Chondrocyte (in vitro differentiated cells): ENCODE measurements at places on chromosomes 13 and 19.

GRCh38 chr13:49238621-49239020 is 9.1 kb upstream of the CDADC1 start:
- H3K36me3 ChIP-seq: no peaks in the 10 kb centered on the region
- H3K27me3 ChIP-seq: no peaks in the 10 kb centered on the region

DNA sequence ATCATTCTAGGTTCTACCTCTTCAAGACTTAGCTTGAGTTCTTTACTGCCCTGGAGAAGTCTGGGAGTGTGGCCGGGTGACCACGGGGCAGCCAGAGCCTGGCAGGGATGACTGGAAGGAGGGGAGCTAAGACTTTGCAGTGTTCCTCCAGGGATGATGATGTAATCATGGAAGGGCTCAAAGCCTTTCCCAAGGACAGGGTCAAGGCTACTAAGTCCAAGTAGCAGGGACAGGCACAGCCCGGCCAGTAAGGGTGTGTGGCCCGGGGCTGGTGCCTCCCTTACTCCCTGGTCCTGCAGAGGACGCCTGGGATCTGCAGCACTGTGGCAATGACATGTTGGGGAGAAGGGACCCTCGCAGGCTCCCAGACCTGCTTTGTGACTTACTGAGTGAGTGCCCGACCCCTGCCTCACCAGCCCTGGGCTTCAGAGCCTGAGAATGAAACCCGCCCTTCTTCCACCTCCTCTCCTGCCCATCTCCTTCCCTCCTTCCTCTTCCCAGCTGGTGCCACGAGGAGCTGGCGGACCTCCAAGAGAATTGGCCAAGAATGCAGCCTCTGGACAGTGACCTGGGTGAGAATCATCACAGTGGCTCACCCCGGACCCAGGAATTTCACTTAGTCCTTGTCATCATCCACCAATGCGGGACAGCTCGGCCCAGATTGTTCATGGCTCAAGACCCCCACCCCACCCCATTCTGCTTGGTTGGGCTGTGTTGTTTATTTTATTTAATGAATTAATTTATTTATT is 15.6 kb upstream of the FBXO17 start:
- H3K4me3 ChIP-seq: no peak overlapping the region
- peaks cover 31% of the 10 kb centered on the region for H3K4me1 ChIP-seq
- no peaks in the 10 kb centered on the region for H3K36me3 ChIP-seq
- H3K27me3 ChIP-seq: no peaks in the 10 kb centered on the region
- H3K27ac ChIP-seq: no peak overlapping the region

- H3K27ac ChIP-seq: peak overlapping the region; percentile 45
- no peaks in the 10 kb centered on the region for H3K27me3 ChIP-seq
- peaks cover 18% of the 10 kb centered on the region for H3K4me1 ChIP-seq
- DNase-seq: no peak
- no peaks in the 10 kb centered on the region for H3K36me3 ChIP-seq
Measured at GRCh38 chr19:4327252-4327876, 11.3 kb downstream of the STAP2 start.

DNA sequence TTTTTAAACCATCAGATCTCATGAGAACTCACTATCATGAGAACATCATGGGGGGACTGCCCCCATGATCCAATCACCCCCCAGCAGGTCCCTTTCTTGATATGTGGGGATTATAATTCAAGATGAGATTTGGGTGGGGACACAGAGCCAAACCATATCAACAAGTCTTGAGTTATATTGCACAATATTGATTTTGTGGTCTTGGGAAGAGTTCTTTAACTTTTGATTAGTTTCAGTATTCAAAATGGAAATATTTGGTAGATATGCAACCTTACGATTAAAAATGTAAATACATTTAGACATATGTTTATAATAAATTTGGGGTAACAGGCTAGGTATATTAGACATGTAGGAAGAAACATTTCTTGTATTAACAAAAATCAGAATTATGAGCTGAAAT is 188.2 kb downstream of the GPC5 start:
- peaks cover 9% of the 10 kb centered on the region for H3K4me1 ChIP-seq
- DNase-seq: no peak
- H3K27ac ChIP-seq: no peak overlapping the region
- H3K4me3 ChIP-seq: no peak overlapping the region
- peaks cover 2% of the 10 kb centered on the region for H3K27me3 ChIP-seq
- H3K36me3 ChIP-seq: peaks cover 3% of the 10 kb centered on the region

DNA sequence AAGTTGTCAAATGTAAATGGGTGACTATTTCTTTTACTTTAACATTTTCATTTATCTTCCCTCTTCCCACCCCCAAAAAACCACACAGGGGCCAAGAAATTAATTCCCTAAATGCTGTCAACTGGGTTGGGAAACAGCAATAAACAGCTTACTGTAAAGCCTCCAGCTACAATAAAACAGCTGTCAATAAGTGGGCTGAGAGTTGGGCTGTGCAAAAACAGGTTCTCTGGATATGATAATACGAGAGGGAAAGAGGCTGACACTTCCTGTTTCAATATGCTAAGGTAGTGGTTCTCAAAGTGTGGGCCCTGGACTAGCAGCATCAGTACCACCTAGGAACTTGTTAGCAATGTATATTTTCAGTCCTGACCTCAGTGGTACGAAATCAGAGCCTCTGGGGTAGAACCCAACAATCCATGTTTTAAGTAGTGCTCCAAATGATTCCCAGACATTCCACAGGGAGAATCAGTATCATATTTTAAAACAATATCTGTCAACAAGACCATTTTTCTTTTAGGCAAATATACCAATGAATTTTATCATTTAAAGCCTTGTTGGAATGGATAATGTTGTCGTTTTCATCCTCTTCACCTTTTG is 8.4 kb downstream of the PCDH9 start:
- peaks cover 32% of the 10 kb centered on the region for H3K4me1 ChIP-seq
- H3K27ac ChIP-seq: no peak overlapping the region
- no peaks in the 10 kb centered on the region for H3K27me3 ChIP-seq

DNA sequence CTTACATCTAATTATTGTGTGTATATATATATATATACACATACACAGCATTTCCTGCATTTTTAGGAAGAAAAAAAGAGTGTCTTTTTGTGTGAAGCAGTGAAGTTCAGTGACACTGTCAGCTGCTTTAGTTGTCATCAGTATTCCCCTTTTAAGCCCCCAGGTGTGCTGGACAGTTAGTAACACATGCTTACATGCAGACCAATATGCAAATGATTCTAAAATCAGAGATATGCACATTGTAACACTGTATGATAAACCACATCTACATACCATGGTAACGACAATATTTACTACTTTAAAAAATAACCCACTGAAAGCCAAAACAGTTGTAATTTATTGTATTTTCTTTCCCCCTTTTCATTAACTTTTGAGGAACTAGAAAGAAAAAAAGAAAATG is 16.8 kb downstream of the LHFPL6 start:
- H3K4me1 ChIP-seq: peaks cover 54% of the 10 kb centered on the region
- H3K27ac ChIP-seq: no peak overlapping the region
- H3K27me3 ChIP-seq: no peaks in the 10 kb centered on the region

DNA sequence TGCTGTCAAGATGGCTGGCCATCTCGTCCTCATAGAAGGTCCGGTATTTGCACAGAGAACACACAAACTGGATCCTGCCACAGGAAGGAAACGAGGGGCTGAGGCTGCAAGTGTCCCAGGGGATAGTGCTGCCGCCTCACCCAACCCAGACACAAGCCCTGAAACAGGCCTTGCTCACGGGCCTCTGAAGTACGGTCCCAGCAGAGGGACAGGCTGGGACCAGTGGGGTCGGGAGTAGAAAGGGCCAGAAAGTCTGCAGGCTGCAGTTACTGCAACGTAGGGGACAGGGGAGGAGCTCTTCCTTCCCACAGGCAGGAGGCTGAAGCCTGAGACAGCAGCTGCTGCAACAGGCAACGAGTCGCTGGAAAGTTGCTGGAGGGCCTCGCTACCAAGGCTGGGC is 18.2 kb upstream of the AKAP8 start:
- H3K27ac ChIP-seq: no peak overlapping the region
- H3K36me3 ChIP-seq: peaks cover 38% of the 10 kb centered on the region
- H3K4me3 ChIP-seq: no peak overlapping the region
- DNase-seq: no peak

DNA sequence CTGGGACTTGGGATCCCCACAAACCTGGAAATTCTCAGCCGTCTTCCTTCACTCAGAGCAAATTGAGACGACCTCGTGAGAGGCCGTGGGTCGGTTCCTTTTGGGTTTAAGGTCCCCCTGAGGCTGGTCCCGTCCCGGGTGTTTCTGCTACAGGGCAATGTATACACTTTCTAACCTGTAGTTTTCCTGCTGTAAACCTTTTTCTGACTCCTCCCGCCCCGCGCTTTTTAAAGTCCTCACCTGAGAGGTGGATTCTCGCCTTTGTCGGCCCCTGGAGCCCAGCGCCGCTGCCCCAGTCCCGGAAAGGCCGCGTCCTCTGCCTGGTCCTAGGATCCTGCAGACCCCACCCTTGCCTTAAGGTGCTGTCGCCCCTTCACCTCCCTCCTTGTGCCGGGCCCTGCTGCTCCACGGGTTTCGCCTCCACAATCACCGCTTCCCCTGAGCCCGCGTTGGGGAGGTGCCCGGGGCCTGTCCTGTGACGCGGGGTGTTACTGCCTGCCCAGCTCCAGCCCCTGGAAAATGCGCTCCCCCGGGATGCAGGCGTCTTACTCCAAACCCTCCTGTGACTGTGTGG is 391 bp downstream of the ZNF761 start:
- H3K27ac ChIP-seq: peak overlapping the region; percentile 94
- H3K27me3 ChIP-seq: no peaks in the 10 kb centered on the region
- peaks cover 22% of the 10 kb centered on the region for H3K36me3 ChIP-seq
- peaks cover 20% of the 10 kb centered on the region for H3K4me1 ChIP-seq

DNA sequence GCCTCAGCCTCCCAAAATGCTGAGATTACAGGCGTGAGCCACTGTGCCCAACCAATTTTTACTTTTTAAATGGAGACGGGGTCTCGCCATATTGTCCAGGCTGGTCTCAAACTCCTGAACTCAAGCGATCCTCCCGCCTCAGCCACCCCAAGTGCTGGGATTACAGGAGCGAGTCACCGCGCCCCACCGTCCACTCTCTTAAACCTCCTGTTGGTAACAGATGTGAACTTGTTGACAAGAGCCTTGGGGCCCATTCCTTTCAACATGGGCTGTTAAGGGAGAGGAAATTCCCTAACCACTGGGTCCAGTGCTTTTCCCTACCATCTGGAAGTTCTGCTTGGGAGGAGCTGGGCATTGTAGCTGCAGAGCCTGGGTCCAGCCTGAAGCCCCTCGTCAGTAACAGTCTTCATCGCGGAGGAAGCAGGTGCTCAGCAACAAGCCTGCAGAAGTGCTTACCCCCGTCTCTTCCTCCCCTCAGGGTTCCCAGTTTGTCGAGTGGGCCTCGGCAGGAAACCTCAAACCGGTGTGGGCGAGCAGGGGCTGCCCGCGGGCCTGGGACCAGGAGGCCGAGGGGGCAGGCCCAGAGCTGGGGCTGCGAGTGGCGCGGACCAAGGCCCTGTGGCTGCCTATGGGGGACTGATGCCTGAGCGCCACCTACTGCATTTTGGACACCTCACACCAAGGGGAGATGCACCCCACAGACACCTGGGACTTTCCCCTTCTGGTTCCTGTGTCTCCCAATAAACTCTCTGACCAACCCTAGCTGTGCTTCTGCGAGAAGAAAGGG is 4.0 kb upstream of the FLT3LG start:
- no peak overlapping the region for H3K4me3 ChIP-seq
- no peak overlapping the region for H3K27ac ChIP-seq
- H3K4me1 ChIP-seq: peaks cover 9% of the 10 kb centered on the region
- peaks cover 5% of the 10 kb centered on the region for H3K36me3 ChIP-seq
- DNase-seq: no peak

DNA sequence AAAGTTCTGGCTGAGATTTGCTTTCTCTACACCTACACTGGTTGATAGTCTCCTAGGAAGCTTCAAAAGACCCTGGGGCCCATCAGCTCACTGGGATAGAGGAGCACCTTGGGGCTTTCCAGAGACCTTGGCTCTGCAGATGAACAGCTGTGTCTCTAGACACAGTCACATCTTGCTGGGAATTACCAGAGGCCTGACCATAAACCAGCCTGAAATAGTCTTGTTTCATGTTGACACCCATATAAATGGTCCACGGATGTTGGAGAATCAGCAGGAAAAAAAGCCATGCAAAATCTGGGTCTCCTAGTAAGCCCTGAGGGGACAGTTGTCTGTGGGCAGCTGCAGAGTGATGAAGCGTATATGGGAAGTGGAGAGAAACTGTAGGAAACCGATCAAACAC is 207.6 kb downstream of the DNAJC15 start:
- no peaks in the 10 kb centered on the region for H3K36me3 ChIP-seq
- H3K4me1 ChIP-seq: peaks cover 32% of the 10 kb centered on the region
- H3K27me3 ChIP-seq: no peaks in the 10 kb centered on the region
- no peak for DNase-seq

GRCh38 chr19:36049080-36049698 is 4.9 kb downstream of the THAP8 start:
- no peak overlapping the region for H3K4me3 ChIP-seq
- H3K36me3 ChIP-seq: no peaks in the 10 kb centered on the region
- DNase-seq: no peak
- no peaks in the 10 kb centered on the region for H3K27me3 ChIP-seq
- H3K27ac ChIP-seq: no peak overlapping the region

DNA sequence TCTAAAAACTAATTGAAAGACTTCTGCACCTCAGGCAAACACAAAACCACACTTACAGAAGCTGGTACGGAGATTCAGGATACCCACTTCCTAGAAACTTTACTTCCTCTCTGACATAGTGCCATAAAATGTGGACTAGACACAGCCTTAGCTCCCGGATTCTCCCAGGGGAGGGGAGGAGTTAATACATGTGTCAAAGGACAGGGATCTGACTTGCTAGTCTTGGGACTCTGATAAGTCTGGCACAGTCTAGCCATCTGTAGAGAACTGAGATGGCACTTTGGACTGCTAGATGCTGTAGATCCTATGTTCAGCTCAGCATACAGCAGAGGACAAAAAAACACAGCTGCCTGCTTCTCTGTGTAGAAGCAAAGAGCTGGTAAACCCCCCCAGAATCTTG is 769.8 kb upstream of the MIR17HG start:
- H3K27ac ChIP-seq: no peak overlapping the region
- H3K36me3 ChIP-seq: no peaks in the 10 kb centered on the region
- no peaks in the 10 kb centered on the region for H3K27me3 ChIP-seq
- H3K4me3 ChIP-seq: no peak overlapping the region

GRCh38 chr13:86870444-86870843 is 800.7 kb upstream of the SLITRK5 start:
- H3K27me3 ChIP-seq: no peaks in the 10 kb centered on the region
- H3K27ac ChIP-seq: no peak overlapping the region
- no peak overlapping the region for H3K4me3 ChIP-seq
- H3K4me1 ChIP-seq: no peaks in the 10 kb centered on the region
- H3K36me3 ChIP-seq: no peaks in the 10 kb centered on the region

- no peaks in the 10 kb centered on the region for H3K27me3 ChIP-seq
- DNase-seq: no peak
- peaks cover 3% of the 10 kb centered on the region for H3K36me3 ChIP-seq
- no peak overlapping the region for H3K27ac ChIP-seq
Measured at GRCh38 chr19:34671972-34672371, 5.0 kb downstream of the SCGB2B2 start.
